ENCODE measurements at places on chromosomes 6 and 20. TPM values are rescaled to one million over a fixed set of nuclear protein-coding genes. Genes with fewer than 3 reads are reported as not detected.

GMNN gene
- total RNA-seq: 22.9 TPM

GUCA1A gene
- total RNA-seq: not detected

FAM209B gene
- total RNA-seq: not detected

GPR63 gene
- 1.1 TPM for total RNA-seq

MYBL2 gene
- total RNA-seq: 15.7 TPM

FNDC1 gene
- total RNA-seq: 10.5 TPM

MLN gene
- total RNA-seq: not detected

GMPR gene
- 11.5 TPM for total RNA-seq

MEP1A gene
- total RNA-seq: not detected

CALHM4 gene
- not detected for total RNA-seq

RBM24 gene
- 10.8 TPM for total RNA-seq

NKX2-4 gene
- not detected for total RNA-seq

GGT7 gene
- 10.4 TPM for total RNA-seq

APCDD1L gene
- total RNA-seq: 22.5 TPM

Data from chondrocyte (in vitro differentiated cells).